Panc1 (cell line): ENCODE measurements at places on chromosomes 7 and 10. TPM values are rescaled to one million over a fixed set of nuclear protein-coding genes. Genes with fewer than 3 reads are reported as not detected.

GRCh38 chr7:2838873-2839578 lies 5.1 kb downstream of the GNA12 start:
- no peak for DNase-seq

DNA sequence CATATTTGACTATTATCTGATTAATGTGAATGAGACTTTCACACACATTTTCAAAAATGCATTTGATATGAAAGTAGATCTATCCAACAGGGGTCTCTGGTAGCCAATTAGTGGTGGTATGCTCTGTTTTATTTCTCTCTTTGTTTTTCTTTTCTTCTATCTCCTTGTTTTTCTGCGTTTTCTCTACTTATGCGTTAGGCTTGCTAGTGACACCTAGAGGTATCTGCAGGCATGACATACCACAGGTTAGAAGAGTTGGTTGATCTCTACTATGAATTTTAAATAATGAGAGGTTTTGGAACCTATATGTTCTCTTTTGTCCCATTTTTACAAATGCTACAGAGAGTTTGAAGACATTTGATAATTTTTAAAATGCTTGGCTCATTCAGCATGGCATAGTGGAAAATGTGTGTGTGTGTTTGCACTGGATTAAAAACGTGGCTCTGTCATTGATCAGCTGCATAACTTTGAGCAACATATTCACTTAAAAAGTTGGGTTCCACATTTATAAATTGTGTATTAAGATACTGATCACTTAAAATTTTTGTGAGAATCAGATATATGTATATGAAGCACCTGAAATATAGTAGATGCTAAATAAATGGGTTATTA lies 28.1 kb upstream of the PLXDC2 start:
- peak; percentile 25 for DNase-seq

DNA sequence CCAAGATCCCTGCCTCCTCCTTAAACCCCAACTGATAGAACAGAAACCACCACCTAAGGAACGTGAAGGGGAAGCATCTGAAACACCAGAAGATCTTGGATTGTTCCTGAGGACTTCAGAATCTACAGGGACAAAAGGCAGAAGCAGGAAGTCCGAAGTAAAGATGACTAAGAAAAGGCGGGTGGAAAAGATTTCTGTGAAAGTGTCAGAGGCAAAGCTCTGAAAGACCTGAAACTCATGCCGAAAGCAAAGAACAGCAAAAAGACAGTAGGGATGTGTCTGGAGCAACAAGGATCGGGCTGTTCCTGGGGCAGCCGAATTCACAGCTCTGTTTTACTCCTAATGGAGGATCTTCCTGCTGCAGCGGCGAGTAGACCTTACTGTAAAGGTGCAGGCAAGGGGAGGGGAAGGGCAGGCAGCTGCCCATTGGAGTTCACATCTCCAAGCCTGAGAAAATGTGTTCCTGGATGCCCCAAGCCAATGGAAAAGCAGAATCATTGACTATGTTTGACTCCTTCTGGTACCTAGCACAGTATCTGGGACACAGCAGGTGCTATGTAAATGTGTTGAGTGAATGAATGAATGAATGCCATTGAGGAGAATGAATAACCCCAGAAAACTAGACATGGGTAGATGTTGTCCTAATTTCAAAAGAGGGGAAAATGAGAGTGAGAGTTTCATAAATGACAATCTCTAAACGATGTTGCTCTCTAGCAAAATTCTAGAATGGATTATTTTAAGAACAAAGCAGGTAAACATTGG lies 40.4 kb downstream of the PDIA4 start:
- DNase-seq: no peak

- DNase-seq: no peak
Observed at GRCh38 chr7:131265227-131265626, 62.4 kb upstream of the MKLN1 start.

DNA sequence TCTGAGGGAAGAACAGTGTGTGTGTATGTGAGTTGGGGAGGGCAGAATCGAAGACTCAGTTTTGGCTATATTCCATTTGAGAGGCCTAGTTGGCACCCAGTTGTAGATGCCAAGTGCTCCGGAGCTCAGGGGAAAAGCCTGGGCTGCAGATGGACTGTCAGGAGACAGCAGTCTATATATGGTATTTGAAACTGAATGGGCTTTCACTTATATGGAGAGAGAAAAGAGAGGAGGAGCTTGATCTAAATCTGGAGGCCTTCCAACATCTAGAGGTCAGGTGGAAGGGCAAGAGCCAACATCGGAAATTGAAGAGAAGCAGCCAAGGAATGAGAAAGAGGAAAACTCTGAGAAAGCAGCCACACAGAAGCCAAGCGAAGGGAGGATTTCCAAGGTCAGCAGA lies 350.8 kb upstream of the BMPER start:
- DNase-seq: no peak

DNA sequence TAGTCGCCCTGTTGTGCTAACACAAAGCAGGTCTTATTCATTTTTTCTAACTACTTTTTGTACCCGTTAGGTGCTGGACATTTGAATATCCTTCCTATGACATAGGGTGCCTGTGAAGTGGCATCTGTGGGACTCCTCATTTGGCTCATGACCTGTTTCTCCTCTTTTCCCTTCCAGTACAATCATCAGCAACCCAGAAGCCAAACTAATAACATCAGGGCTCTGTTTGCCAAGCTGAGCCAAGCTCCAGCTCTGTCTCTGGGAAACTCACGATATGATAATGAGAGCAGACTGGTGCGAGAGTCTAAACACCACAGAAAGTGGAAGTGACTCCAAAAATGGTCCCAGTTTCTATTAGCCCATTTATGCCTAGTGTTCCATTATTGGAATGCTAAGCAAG lies 92.0 kb downstream of the SVIL start:
- DNase-seq: no peak

- no peak for DNase-seq
Observed at GRCh38 chr7:157729566-157729965, 392.8 kb downstream of the DNAJB6 start.

DNA sequence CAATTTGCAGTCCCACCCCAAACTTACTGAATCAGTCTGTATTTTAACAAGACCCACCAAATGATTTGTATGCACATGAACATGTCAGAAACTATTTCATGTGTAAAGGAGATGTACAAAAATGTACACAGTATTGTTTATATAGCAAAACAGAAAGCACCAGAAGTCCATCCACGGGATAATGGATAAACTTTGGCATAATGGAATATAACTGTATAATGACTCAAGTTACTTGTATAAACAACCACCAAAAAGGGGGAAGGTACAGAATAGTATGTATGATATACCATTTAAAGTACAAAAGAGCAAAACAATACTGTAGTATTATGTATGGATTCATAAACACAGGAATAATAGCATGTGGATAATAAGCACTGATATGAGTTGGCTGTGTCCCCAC lies 22.4 kb downstream of the NUP42 start:
- DNase-seq: no peak

GRCh38 chr10:124677293-124677699 lies 66.9 kb downstream of the FAM53B start:
- no peak for DNase-seq

DNA sequence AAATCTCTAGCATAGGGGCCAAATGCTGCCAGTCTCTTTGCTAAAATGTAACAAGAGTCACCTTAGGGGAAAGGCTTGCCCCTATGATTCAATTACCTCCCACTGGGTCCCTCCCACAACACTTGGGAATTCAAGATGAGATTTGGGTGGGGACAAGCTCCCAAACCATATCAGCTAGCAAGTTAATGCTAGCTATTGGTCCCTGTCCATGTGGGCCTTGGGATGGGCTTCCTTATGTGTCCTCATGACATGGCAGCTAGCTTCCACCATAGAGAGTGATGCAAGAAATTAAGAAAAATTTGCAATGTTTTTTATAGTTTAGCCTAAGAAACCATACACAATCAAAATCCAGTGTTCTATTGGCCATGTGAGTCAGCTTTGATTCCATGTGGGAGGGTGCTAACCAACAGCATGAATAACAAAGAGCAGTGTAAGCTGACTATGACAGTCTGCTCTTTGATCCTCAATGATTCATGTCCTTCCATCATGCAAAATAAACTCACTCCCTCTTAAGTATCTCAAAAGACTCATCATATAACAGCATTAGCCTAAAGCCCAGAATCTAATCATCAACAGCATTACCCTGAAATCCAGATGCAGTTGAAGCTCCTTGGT lies 21.7 kb upstream of the ZNF365 start:
- DNase-seq: no peak

- DNase-seq: no peak
Observed at GRCh38 chr7:117630501-117630900, 150.7 kb downstream of the CFTR start.

DNA sequence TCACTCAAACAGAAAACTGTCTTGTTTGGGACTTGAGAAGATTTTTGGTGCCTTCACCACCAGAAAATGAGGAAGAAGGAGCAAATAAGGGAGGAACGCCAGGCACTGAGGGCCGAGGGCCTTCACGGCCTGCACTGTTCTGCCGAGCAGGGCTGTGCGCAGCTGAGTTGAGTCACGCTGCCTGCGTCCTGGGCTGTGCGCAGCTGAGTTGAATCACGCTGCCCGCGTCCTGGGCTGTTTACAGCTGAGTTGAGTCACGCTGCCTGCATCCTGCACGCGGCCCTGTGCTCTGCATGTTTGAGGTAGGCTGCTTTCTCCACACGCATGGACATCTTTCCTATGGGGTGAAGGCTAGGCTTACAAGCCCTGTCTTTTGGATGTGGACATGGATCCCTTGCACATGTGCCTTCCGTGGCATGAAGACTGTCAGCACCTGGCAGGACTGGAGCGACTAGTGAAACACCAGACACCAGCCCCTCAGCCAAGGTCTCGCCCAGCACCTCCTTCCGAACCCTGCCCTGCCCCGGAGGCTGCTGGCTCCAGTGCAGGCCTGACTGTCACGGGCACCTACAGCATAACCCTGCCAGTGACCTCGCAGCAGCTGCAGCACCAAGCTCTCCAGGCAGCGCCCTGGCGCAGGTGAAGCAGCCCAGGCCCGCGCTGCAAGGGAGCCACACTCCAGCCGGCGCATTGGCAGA lies 96.7 kb downstream of the HTR5A start:
- peak; percentile 98 for DNase-seq

- no peak for DNase-seq
Observed at GRCh38 chr10:6058682-6059475, 3.3 kb downstream of the IL2RA start.

- no peak for DNase-seq
Observed at GRCh38 chr10:132301371-132302330, 6.1 kb downstream of the STK32C start.

DNA sequence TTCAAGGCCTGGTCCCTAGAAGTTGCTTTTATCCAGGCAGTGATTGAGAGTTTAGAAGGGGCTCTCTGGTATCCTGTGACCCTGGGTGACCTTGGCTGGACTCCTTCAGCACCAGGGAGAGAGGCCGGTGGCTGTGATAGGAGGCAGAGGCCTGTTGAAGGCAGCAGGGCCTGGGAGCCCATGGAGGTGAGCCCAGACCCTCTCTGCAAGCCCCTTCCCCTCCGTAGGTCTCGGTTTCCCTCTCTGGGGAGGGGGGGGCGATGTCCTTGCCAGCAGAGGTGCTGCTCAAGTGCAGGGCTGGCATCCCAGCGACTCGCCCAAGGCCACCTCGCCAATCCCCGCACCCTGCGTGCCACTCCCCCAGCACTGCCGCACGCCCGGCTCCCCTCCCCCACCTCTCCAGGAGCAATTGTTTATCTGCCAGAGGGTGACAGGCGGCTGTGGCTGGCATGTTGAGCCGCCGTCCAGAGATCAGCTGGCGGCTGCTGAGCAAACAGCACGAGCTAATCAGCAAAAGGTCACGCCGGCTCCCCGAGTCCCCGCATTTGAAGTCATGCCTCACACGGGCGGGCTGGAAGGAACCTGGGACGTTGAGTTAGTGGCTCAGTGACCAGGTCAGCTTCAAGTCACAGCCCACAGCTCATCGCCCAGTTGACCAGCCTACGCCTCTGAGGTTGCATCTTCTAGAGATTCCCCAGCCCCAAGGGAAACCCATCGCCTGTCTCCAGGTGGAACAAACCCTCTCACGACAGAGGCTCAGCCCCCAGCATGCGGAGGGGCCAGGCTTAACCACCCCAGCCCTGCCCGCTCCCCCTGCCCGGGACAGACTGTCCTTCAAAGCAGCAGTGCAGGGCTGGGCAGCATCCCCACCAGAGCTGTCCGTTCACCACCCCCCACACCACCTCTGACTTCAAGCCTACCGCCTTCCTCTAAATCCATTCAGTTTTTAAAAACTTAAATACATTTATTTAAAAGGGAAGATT lies 43.7 kb downstream of the ELFN1 start:
- DNase-seq: no peak

DNA sequence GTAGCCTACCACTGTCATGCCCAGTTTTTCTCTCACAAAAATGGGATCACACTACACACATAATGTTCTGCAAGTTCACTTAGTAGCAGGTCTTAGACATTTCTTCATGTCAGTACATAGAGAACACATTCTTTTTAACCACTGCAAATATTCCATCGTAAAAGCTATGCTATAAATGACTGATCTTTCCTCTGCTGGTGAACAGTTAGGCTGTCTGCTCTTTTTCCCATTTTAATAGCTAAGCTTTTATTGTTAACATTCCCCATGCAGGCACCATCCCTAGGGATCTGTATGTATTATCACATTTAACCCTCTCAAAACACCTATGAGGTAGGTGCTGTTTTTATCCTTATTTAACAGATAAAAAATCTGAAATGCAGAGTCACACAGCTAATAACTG lies 46.2 kb upstream of the PDCD4 start:
- no peak for DNase-seq

DNA sequence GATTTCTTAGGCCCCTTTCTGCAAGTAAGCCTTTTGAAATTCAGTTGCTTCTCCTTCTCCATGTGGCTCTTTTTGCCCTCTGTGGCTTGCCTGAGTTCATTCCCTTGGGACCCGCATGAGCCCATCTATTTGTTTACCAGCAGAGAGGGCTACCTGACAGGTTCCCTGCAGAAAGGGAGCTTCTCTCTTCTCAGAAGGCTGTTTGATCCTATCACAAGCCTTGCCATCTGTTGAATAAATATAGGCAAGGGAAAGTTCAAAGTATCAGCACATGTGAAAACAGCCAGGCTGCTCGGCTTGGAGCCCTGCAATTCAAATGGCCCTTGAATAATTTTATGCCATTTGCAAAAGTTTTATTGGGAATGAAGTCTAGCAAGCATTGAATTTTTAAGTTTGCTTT lies 720.2 kb upstream of the FZD8 start:
- DNase-seq: no peak

GRCh38 chr7:15087771-15088170 lies 185.2 kb upstream of the DGKB start:
- no peak for DNase-seq

GRCh38 chr10:33129996-33130386 lies 172.0 kb upstream of the ITGB1 start:
- DNase-seq: no peak

The JMJD1C gene
- 88.3 TPM for total RNA-seq

The ZNF107 gene
- total RNA-seq: 11.1 TPM

The BICC1 gene
- 0.67 TPM for total RNA-seq

The VENTX gene
- not detected for total RNA-seq

The TLL2 gene
- 0.64 TPM for total RNA-seq

The ADCK2 gene
- total RNA-seq: 21.6 TPM

The IDI2 gene
- not detected for total RNA-seq
